Stimulated activated CD8-positive, alpha-beta memory T cell treated with anti-CD3 and anti-CD28 coated beads, Interleukin-2, amount 100 ng/mL, for 48 hours (primary cell): ENCODE measurements at places on chromosomes 2 and 18.

DNA sequence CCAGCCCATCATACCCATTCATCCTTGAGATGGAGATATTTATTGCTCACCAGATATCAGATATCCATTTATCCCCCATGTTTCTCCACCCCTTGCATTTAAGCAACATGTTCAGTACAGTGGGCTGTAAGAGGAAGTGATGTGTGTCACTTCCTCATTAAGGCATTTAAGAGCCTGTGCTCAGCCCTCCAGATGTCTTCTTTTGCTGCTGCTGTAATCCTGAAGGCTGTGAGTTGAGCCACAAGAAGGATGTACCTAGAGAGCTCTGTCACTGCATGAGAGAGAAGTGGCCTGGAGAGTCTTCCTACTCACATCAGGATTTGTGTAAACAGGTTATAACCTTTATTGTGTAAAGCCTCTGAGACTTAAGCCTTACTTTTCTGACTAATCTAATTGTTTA is 151.8 kb upstream of the UNC80 start:
- DNase-seq, result no peak

- no peak for DNase-seq
Observed at GRCh38 chr2:74831693-74832530, 2.0 kb upstream of the HK2 start.

GRCh38 chr2:143473216-143473615 is 344.0 kb downstream of the ARHGAP15 start:
- DNase-seq, result no peak

DNA sequence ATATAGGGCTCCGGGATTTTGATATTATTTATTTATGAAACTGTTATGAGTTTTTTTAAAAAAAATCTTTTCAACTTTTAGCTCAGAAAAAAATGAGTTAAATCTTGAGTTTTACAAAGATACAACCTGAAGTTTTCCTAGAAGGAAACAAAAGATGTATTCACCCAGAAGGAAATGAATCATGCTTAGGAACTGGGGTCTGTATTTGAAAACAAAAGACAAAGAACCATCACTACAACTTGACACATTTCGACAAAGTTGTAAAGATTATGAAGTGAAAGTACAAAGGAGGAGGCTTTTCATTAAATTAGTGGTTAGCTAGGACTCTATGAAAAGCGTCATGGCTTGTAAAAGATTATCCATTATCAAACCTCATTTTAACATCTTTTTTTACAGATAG is 143.3 kb downstream of the PDE1A start:
- DNase-seq, result no peak

GRCh38 chr2:86284987-86285386 is 52.4 kb downstream of the REEP1 start:
- DNase-seq, result no peak

- DNase-seq, result no peak
Observed at GRCh38 chr2:35356332-35356731, 999.2 kb upstream of the CRIM1 start.
